ENCODE measurements at places on chromosomes 2 and 18.

GRCh38 chr2:73614997-73615396 lies 27.2 kb downstream of the NAT8 start:
- no peak for DNase-seq

- no peak for DNase-seq
Observed at GRCh38 chr2:205590759-205591158, 91.5 kb upstream of the NRP2 start.

DNA sequence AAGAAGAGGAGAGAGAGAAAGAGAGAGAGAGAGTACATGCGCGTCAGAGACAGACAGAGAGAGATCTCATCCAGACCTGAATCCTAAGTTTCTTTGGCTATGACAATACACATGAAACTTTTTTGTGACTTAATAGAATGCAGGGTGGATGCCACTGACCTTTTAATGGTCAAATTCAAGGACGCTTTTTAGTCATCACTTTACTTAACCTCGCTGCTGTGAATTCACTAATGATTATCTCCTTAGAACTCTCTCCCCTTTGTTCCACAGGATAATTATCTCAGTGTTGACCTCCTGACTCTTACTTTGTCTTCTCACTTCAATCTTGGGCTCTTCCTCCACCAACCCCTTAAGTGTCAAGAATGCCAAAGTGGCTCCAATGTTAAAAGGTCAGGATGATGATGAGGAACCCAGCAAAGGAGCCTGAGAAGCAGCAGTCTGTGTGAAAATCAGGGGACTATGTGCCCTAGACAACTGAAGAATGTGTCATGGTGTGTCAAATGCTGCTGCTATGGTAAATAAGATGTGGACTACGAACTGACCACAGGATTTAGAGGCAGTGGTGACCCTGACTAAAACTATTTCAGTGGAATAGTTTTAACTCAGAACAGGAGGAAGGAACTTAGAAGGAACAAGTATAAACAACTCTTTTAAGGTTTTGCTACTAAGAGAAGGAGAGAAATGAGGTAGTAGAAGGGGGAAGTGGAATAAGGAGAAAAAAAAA lies 382.1 kb downstream of the ZEB2 start:
- DNase-seq = no peak

DNA sequence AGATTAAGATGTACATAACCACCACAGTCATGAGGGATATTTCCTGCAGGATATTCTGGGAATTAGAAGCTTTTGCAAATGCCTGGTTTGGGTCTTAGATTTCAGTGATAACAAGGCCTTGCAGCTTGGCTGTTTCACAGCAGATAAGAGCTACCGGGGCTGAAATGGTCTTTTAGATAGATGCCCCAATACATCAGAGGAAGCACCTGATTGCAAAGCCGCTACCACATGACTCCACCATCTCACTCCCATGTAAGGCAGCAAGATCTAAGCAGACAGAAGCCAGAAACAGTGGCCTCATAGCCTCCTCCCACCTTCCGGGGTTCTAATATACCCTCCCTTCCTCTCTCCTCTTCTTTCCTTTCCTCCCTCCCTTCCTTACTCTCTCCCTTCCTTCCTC lies 31.1 kb upstream of the EPG5 start:
- DNase-seq = no peak

- no peak for DNase-seq
Observed at GRCh38 chr2:105596411-105596921, 148.2 kb upstream of the NCK2 start.

- DNase-seq = no peak
Observed at GRCh38 chr18:35132021-35132902, 91.0 kb downstream of the MAPRE2 start.

Data from foreskin keratinocyte (primary cell).